ENCODE measurements at places on chromosomes 11 and 22.

GRCh38 chr11:73383249-73384124 lies 7.3 kb downstream of the RELT start:
- DNase-seq = no peak

DNA sequence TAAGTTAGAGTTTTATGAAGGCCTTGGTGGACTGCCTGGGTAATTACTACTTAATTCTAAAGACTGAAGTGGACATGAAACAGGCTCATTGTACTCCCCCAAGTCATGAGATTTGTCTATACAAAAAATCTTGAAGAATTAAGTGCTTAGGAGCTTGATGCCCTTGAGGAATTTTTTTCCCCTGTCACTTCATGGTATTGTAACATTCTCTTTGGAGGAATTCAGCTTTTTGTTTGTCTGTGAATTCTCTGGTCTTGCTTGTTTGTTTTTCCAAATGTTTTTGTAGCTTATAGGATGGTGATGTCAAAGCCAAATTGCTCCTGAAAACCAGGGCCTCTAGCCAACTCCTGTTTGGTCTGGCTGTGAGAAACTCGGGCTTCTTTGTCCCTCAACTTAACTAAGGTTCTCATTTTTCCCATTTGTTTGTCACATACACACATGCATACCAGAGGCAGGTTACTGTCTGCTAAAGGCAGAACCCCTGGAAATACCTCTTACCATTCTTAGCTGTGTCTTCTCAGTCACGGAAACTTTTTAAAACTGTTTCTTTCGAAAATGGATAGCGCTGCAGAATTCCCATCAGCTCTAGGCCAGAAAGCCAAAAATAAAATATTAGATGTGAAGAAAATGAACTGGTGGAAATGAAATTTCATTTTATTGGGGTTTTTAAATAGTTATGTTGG lies 66.9 kb downstream of the AMOTL1 start:
- DNase-seq = no peak

- DNase-seq = no peak
Measured at GRCh38 chr11:132330515-132330914, 960.1 kb downstream of the NTM start.

GRCh38 chr22:37601540-37602442 lies 6.8 kb upstream of the GGA1 start:
- no peak for DNase-seq

GRCh38 chr22:41538583-41538982 lies 5.7 kb downstream of the POLR3H start:
- DNase-seq = no peak

DNA sequence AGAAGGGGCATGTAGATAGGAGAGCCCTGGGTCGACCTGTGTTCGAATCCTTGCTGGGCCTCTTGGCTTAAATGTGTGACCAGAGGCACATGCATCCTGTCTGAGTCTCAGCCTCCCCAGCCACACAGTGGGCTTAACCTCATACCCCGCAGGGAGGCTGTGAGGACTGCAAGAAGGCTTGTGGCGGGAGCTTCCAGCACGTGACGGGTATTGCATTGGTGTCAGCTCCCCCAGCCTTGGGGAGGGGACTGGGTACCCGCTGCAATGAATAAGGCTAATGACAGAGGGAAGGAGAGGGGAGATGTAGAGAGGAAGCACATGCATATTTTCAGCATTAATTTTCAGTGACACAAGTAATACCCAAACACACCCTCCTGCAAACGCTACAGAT lies 8.1 kb downstream of the RASD2 start:
- DNase-seq = no peak

DNA sequence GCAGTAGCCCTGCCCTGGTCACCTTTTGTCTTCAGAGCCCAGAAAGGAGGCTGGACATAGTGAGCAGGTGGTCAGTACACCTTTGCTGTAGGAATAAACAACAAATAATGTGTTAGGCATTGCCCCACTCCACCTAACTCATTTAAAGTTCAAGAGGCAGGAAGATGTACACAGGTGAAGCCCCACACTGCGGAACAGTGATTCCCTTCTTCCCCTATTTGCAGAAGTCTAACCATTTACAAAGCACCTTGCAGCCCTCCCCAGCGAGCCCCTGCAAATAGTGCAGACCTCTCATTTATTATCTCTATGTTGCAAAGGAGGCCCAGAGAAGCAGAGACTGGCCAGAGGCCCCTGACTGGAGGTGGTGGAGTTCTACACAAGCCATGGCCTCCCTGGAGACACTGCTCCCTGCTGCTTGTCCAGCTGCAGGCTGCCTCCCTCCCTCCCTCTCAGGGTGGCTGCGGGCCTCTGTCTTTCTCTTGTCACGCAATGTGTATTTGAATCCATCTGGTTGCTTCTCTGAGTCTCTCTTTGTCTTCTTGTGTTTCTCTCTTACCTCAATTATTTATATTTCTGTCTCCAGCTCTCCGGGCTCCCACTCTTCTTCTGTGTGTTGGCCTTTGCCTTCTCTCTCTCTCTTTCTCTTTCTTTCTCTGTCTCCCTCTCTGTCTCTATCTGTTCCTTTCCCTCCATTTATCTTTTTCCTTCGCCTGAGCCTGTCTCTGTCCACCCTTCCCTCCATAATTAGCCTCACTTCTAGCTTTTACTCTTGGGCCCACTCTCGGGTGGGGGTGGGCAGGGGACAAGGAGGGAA lies 59.1 kb upstream of the PRDM11 start:
- DNase-seq = no peak
